ENCODE measurements at places on chromosomes 2 and 18.

DNA sequence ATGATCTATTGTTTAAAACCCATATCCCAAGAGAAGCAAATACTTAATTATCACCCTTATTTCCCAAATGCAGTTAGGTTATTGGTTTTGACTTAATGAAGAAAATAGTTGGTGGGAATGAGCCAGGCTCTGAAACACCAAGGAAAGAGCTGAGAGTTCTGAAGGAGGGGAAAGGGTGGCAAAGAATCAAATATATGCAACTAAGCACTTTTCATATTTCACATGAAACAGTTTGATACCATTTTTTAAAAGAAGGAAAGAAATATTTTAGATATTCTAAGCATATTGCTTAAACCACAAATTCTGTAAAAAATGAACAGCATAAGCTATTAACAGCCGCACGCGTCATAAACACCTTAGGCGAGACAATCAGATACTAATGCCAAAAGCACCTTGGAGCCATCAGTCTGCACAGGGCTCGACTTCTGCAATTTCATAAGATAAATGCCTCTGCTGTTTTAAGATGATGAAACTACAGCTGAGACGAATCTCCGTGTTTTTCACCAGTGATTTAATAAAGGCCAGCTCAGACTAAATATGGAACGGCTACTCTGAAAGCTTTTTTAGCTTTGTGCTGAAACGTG, 371.7 kb downstream of the EN1 start:
- DNase-seq: no peak

GRCh38 chr2:30135541-30135940, 11.3 kb upstream of the YPEL5 start:
- no peak for DNase-seq

- no peak for DNase-seq
Measured at GRCh38 chr2:219291394-219291793, 12.2 kb downstream of the DNAJB2 start.

DNA sequence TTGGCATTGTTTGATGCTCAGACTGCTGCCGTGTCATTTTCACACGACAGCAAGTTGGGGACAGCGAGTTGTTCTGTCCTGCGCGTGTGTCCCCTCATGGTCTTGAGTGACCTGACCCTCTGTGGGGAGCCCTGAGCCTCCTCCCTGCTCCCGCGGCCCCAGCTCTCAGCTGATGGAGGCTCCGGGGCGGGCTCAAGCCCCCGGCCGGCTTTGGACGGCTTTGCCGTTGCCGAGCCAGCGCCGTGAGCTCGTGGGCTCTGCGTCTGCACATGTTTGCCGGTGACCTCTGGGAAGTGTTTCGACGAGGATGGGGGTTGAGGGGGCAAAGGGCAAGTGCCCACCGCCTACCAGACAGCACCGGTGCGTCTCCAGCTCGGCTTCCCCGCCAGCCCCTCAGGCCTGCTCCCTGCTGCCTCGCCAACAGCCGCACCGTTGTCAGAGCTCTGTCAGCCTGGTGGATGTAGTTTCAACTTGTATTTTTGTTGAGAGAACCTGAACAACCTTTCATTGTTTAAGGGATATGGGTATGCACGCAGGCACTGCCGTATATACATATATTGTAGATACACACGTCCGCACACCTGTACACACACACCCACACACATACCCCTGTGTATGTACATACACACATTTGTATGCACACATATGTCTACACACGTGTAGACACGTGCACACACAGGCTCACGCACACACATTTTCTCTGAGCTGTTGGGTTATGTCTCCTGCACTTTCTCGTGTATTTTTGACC, 13.7 kb downstream of the PDCD1 start:
- DNase-seq: no peak

GRCh38 chr18:35511833-35512232, 14.1 kb upstream of the INO80C start:
- no peak for DNase-seq

GRCh38 chr2:11571170-11571569, 37.3 kb downstream of the GREB1 start:
- no peak for DNase-seq

DNA sequence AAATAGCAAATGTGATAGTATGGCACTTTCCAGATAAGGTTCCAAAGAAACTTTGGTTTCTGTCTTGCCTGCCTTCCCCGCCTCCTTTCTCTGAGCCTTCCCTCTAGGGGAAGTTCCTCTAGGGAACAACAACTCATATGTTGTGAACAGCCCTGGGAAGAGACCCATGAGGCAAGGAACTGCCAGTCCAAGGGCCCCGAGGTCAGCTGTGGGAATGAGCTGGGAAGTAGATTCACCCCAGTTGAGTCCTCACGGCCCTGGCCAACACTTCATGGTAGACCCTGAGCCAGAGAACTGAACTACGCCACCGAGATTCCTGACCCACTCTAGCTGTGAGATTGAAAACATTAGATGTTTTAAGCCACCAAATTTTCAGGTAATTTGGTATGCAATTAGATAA, 154.5 kb upstream of the CCDC68 start:
- DNase-seq: no peak

DNA sequence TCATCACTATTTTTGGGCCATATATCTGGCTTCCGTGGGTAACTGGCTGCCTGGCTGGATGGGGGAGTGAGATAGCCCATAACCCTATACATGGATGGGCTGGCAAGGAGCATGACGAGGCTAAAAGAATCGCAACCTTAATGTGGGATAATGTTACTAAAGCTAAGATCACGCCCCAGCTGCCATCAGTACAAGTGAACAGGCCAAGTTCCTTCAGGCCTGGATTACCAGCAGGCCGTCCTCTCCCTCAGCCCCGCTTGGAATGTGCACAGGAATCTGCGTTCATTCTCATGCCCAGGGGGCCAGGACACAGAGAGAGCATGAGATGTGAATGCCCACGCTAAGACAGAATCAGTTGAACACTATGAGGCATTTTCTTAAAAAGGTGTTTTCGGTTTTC, 34.7 kb downstream of the RMC1 start:
- DNase-seq: no peak

GRCh38 chr2:176834226-176834625, 378.4 kb upstream of the HNRNPA3 start:
- no peak for DNase-seq

- no peak for DNase-seq
Measured at GRCh38 chr18:73615506-73615905, 532.1 kb downstream of the FBXO15 start.

DNA sequence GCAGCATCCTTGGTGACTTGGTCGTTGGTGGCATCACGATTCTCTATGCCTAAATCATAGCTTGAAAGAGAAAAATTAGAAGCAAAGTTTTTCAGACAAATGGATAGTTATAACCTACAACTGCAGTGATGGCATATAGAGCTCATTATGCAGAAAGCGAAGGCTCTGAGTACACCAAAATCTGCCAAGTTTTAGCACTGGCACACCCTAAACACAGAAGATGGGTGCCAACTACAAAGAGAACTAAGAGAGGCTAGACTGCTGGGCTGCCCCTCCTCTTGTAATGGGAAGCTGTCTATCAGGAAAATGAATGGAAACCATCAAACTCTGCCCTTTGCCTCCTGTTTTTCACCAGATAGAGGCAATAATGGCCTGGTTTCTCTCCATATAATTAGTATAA, 6.3 kb downstream of the IDH1 start:
- DNase-seq: no peak

GRCh38 chr2:17634997-17635396, 94.5 kb downstream of the VSNL1 start:
- no peak for DNase-seq

- no peak for DNase-seq
Measured at GRCh38 chr18:7844017-7844416, 276.9 kb downstream of the PTPRM start.

DNA sequence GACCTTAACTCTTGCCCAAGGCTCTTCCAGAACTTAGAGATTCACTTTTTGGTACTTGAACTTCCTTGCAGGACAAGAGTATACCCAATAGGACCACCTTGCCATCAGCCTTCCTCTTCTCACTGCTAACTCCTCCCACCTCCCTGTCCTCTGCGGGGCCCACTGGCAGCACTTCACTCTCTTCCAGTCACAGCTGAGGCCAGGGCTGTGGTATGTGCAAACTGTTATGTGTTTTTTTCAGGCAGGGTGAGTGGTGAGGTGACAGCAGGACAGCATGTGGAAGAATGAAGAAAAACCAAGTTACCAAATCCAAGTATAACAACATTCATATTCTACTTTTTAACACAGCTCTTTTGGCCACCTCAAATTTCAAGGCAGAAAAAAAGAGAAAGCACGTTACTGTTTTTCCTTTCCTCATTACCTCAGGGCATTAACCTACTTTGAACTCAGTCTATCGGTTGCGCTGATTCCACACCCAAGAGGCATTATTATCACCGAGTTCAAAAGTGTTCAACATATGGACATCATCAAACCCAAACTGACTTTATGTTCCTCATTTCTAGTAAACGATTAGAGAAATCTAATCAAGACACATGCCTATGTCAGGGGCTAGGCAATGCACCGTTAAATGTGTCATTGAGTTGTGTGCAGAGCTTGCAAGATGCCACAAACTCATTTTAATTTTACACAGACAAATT, 605.2 kb upstream of the SYT4 start:
- no peak for DNase-seq

DNA sequence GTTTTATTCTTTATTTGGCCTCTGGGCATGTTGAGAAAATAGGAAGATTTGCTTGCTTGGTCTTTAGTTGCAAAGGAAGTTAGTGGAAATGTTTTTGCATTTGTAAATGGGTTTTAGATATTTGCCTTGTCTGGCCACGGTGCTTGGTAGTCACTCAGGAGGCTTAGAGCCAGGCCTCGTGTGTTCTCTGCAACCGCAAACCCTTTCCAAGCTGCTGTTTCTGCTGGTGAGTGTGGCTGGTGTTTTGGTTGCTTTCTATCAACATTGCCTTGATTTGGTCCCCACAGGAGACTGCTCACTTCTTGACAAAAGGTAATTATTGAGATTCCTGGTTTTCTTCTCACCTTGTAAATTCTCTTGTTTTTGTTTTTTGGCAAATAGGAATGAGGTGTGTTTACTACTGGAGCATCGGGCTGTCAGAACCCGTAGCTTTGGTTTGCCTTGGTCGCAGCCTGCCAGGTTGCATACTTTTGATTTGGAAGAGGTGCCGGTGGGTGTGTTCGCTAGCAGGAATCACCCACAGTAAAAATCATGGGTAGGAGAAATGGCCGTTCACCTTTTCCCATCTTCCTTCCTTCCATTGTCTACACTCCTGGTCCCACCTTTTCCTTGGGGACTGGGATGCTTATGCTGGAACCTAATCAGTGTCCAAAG, 15.8 kb downstream of the ASAP2 start:
- DNase-seq: no peak

DNA sequence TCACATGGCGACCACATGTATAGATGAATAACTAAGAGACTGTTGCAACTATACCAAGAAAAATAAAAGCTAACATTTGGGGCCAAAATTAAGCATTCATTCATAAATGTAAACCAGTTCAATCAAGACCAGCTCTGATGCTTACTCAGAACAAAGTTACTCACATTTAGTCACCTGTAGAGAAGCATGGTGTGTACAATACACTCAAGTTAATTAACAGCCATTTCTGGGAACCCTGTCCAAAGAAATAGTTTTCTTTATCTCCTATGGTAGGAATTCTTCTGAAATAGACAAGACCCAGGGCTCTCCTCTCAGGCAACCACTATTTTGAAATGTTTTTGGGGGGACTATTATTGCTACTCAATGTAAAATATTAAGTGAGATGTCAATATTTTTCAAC, 1.6 kb downstream of the SCN3A start:
- DNase-seq: no peak

DNA sequence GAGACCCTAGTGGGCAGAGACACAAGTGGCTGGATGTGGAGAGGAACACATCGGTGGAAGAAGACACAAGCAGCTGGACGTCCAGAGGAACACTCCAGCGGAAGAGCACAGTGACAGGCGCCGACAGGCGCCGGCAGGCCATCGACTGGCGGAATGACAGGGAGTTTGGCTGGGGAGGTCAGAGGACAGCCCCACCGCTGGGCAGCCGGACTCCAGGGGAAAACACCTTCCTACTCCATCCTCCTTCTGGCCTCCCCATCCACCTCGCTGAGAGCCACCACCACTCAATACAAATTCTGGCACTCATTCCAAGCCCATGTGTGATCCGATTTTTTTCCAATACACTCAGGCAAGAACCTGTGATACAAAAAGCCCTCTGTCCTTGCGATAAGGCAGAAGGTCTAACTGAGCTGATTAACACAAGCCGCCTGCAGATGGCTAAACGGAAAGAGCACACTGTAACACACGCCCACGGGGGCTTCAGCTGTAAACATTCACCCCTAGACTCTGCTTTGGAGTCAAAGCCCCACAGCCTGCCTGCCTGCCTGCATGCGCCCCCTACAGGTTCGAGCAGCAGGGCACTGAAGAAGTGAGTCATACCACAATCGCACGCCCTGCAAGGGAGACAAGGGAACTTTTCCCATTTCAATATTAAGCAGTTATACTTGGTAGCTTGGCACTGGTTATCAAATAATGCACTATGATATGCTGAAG, 50.2 kb upstream of the LRP1B start:
- no peak for DNase-seq

DNA sequence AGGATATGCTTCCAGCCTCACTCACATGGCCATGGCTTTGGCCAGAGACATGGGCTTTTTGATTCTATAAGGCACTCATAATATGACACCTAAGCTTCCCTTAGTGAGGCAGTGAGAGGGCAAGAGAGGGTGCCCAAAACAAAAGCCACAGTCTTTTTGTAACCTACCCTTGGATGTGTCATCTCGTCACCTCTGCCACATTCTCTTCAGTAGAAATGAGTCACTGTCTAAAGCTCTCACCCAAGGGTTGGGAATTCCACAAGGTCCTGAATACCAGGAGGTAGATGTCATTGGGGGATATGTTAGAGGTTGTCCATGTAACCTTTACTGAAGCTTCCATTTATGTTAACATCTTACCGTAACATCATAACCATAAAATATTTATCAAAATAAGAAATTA, 108.4 kb downstream of the ALMS1 start:
- DNase-seq: no peak

- DNase-seq: no peak
Measured at GRCh38 chr2:134269972-134270735, 16.3 kb downstream of the MGAT5 start.

DNA sequence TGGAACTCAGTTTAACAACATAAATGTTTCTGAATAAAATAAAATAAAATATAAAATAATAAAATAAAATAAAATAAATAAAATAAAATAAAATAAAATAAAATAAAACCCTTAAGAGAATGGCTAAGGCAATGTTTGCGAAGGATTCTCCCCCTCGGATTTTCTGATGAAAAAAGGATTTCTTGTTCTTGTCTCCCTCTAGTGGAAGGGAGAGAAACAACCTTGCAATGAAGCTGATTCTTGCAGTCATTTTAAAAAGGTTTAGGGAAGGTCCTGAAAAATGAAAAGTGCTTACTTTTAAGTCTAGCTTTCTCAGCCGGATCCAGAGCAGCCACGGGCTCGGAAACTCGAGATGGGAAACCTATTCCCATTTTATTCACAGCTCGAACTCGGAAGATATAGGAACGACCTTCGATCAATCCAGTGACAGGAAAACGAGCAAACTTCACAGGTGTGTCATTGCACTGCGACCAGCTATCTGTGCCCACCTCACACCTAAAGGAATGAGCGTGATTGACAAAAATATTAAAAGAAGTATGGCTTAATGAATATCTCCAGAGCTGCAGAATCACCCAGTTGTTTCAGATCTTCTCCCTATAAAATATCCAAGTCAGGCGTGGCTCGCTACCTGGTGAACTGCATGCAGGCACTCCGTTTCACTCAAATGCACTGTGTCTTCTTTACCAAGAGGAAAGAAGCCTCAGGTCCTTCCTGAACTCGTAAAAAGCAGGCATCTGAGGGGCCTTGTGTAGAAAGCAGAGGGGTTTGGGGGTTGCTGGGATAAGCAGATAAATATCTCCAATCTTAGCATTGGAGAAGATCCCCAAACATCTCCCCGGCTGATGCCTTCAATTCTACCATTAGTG, 68.1 kb downstream of the MYOM1 start:
- DNase-seq: no peak

GRCh38 chr2:219299372-219299760, 9.8 kb downstream of the PTPRN start:
- DNase-seq: no peak
